Fibroblast of skin of back (primary cell): ENCODE measurements at places on chromosomes 5 and 9.

GRCh38 chr9:137051145-137051724, 2.6 kb downstream of the ENTPD2 start:
- DNase-seq: no peak

- no peak for DNase-seq
Measured at GRCh38 chr5:140113180-140113698, 670 bp upstream of the PURA start.

DNA sequence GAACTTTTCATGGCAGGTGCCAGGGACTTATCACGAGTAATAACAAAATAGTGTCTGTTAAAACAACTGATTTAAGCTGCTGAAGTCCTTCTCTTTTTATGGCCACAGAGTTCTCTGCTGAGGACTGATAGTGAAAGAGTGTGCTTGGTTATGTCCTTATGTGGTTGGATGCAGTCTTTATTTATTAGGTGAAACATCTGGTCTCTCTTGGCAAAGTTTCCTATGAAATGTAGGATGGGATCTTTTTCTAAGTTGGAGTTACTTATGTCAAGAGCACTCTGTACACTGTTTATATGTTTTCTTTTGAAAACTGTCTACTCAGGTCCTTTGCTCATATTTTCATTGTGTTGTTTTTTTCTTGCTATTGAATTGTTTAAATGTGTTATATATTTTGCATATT, 1816.1 kb upstream of the C9orf72 start:
- DNase-seq: no peak

DNA sequence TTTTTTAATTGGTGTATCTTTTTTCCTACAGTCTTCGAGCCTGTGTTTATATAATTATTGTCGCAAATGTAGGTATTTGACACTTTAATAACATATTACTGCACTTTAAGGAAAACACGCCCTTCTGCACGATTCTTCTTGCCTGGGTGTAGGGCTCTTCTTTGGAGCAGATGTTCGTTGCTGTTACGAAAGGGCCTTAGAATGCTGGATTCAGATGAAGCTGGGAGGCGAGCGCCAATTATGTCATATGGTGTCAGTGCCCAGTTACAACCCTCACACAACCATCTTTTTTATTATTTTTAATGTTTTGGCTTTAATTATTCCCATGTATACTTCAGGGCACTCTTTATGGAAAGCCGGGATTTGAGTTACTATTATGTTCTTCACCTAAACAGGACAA, 553.0 kb downstream of the EBF1 start:
- DNase-seq: no peak

- DNase-seq: peak; percentile 50
Measured at GRCh38 chr9:134734270-134734669, 92.7 kb downstream of the COL5A1 start.

DNA sequence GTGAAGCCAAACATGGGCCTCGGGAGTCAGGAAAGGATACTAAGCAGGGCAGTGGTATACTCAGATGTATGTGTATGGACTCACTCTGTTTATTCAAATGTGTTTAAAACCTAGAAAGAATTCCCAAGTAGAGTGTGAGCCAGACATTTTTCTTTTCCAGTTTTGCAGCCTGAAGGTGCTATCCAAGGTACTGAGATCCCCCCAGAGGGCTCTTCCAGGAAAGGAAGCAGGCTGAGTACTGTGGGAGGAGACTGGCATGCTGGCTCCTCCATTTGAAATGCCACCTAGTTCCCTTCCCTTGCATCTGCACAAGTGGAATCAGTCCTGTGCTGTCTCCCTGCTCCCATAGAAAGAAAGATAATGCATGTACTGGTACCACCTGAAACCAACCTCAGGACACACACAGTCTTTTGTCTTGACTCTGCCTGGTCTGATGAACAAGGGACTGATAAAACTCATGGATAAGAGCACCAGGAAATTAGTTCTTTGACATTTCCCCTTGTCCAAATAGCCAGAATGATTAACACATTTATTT, 85.9 kb downstream of the HRH2 start:
- peak; percentile 12 for DNase-seq

DNA sequence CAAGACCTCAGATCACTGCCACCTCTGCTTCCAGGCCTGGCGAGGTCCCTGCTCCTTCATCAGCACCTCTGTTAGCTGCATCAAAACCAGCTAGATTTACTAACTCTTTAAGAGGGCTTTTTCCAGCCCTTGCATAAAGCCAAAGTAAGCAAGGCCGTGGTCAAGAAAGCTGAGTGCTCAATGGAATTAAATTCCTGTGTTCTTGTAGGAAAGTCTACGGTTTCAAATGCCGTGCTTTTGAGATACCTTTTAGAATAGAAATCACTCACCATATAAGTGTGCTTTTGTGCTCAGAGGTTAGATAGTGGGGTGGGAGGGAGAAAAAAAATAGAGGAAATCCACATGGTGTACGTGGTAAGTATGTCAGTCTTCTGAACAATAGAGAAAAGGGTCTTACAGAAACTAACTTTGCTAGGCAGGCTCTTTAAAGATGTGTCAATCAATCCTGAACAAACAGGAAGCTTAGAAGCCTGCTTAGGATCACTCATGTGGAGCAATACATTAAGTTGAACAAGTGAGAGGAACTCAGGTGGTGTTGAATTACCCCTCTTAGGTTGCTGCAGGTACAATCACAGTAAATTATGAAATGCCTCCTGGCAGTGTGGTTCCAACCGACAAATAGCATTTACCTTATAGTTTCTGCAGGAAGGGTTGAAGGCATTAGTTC, 79.7 kb downstream of the SEMA6A start:
- no peak for DNase-seq

- no peak for DNase-seq
Measured at GRCh38 chr9:92276331-92277032, 17.0 kb downstream of the IARS1 start.

GRCh38 chr9:26171691-26172090, 493.4 kb upstream of the TUSC1 start:
- no peak for DNase-seq

- DNase-seq: no peak
Measured at GRCh38 chr9:98108531-98109031, 10.4 kb downstream of the TRIM14 start.
